ENCODE measurements at places on chromosomes 13 and 19.

DNA sequence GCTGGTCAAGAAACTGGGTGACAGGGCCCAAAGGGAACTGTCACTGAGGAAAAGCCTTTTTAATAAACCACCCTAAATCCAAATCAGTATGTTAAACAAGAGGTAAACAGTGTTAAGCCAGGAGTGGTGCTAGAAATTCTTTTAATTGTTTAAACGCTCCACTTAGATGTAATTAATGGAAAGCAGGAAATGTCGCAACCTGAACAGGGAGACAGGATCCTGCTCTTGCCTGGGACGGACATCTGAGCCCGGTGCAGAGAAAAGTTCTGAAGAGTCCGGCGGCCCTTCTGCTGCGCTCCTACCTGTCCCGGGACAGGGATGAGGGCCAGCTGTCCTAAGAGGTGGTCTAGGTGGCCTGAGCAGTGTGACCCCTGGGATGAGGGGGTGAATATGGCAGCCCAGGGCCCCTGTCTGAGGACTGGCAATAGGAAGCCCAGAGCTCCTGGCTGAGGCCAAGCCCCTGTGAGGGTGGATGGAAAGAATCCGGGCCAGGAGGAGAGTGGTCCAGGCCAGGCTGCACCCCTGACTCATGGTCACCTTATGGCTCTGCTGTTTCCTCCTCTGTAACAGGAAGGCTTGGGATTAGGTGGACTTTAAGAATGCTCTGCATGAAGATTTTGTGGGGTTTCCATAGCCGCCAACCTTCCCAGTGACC lies 112.8 kb upstream of the GJB6 start:
- DNase-seq, result no peak

- no peak for DNase-seq
Measured at GRCh38 chr19:55486043-55486970, 1.3 kb downstream of the NAT14 start.

GRCh38 chr19:5013761-5014160 lies 44.8 kb downstream of the KDM4B start:
- DNase-seq, result no peak

GRCh38 chr13:57787058-57787791 lies 155.7 kb downstream of the PCDH17 start:
- no peak for DNase-seq

DNA sequence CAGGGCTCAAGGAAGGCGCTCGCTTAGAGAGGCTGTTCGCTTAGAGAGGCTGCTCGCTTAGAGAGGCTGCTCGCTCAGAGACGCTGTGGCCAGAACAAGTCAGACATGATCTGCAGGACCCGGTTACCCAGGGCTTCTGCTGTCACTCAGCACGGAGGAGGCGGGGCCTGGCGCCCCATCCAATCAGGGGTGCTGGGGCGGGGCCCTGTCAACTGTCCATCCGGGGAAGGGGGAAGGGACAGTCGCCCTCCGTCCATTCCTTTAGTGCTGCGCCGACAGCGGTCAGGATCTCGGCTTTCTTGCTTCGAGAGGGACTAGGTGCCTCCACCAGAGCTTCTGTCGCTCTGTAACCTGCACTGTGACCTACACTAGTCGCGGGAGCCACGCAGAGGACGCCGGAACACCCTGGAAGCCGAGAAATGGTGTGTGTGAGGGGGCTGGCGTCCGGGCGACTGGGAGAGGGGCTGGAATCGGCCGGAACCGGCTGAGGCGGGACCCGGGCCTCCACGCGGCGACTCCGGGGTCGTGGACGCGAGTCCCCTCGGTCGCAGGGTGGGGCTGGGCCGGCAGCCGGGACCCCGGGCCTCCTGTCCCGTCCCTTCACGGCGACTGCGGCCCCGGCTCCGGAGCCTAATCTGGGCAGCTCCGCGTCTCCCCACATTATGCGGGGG lies at the start of gene ZNF440:
TSS of gene ZNF440 (plus strand) at position 245 of the 671 bp plus-strand sequence. CDS start at position 420, 175 bp downstream.
- peak; percentile 87 for DNase-seq
